T-cell (primary cell): ENCODE measurements at places on chromosomes 3 and 15. TPM values are rescaled to one million over a fixed set of nuclear protein-coding genes. Genes with fewer than 3 reads are reported as not detected.

Gene IGF2BP2
- 0.66 TPM for total RNA-seq

- H3K4me3 ChIP-seq: no peak overlapping the region
- H3K4me1 ChIP-seq: no peaks in the 10 kb centered on the region
- no peak for DNase-seq
Observed at GRCh38 chr3:124413989-124414598, 316.2 kb upstream of the UMPS start.

DNA sequence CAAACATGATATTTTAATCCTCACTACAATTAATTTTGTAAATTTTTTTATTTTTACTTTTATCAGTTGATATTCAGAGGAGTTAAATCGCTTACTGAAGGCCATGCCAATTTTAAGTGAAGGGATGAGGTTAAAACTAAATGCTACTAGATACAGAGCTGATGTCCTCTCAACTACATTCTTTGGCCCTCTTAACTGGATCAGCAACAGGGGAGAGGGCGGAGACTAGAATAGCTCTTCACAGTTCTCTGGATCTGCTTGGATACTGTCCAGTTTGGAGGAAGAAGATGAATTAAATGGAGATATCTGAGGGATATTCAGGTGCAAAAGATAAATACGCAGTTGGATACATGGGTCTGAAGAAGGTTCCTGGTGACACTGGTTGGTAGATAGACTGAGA lies 85.6 kb upstream of the LYSMD4 start:
- no peak for DNase-seq
- peaks cover 17% of the 10 kb centered on the region for H3K36me3 ChIP-seq
- no peaks in the 10 kb centered on the region for H3K4me1 ChIP-seq
- no peak overlapping the region for H3K4me3 ChIP-seq
- no peaks in the 10 kb centered on the region for H3K27me3 ChIP-seq

Gene NME9
- total RNA-seq: 0.88 TPM

DNA sequence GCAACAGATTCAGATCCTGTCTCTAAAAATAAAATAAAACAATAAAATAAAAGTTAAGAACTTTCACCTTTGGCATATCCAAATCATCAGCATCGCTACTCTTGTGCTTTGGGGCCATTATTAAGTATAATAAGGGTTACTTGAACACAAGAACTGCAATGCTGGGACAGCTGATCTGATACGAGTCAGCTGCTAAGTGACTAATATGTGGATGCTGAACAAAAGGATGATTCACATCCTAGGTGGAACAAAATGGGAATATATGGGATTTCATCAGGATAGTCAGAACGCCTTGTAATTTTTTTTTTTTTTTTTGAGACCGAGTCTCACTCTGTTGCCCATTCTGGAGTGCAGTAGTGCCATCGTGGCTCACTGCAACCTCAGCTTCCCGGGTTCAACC lies 29.7 kb downstream of the BUB1B start:
- no peak overlapping the region for H3K27ac ChIP-seq
- no peaks in the 10 kb centered on the region for H3K36me3 ChIP-seq
- H3K4me3 ChIP-seq: no peak overlapping the region

- no peaks in the 10 kb centered on the region for H3K4me1 ChIP-seq
- no peak overlapping the region for H3K4me3 ChIP-seq
- H3K36me3 ChIP-seq: no peaks in the 10 kb centered on the region
- H3K27me3 ChIP-seq: no peaks in the 10 kb centered on the region
- no peak for DNase-seq
Observed at GRCh38 chr15:24858737-24859601, 95.8 kb upstream of the SNRPN start.

DNA sequence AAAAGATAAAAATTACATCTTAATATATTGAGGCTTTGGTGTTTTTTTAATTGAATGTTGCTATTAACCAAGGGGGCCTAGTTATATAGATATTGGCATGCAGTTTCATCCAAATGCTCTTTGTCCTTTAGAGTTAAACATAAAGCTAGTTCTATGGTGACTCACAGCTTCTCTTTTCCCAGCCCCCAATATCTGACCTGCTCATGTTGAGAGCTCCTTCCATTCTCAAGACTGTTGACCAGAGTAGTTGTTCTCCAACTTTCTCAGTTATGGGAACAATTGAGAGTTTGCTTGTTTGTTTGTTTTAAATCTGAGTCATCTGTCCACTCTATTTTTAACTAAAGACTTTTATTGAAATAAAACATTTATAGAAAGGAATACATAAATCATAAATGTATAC lies 15.8 kb upstream of the RARB start:
- no peaks in the 10 kb centered on the region for H3K36me3 ChIP-seq
- no peaks in the 10 kb centered on the region for H3K4me1 ChIP-seq
- H3K4me3 ChIP-seq: no peak overlapping the region
- H3K27me3 ChIP-seq: no peaks in the 10 kb centered on the region
- no peak overlapping the region for H3K27ac ChIP-seq

- no peaks in the 10 kb centered on the region for H3K27me3 ChIP-seq
- no peaks in the 10 kb centered on the region for H3K36me3 ChIP-seq
- H3K4me1 ChIP-seq: peaks cover 4% of the 10 kb centered on the region
Observed at GRCh38 chr3:155581579-155581978, 163.3 kb downstream of the PLCH1 start.

DNA sequence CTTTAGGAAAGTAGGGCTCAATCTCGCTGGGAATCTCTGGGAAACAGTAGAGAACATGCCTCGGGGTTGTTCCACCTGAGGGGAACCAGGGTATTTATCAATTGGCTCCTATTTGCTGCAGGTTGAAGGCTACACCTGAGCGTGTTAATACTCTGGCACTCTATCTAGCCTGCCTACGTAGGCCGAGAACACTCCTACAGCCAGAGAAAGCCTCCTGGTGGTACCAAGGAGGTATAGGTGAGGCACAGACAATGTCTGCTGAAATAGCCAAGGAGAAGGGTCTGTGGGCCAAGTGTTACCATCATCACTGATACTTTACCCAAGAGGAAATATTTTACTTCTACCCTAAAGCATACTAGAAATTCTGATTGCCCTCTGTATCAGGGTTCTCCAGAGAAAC lies 341.0 kb upstream of the UBE2E2 start:
- H3K27ac ChIP-seq: no peak overlapping the region
- DNase-seq: no peak
- H3K4me1 ChIP-seq: no peaks in the 10 kb centered on the region
- H3K4me3 ChIP-seq: no peak overlapping the region
- no peaks in the 10 kb centered on the region for H3K36me3 ChIP-seq

- H3K4me3 ChIP-seq: peak overlapping the region; percentile 0
- no peaks in the 10 kb centered on the region for H3K36me3 ChIP-seq
- DNase-seq: no peak
- peaks cover 12% of the 10 kb centered on the region for H3K4me1 ChIP-seq
- H3K27ac ChIP-seq: peak overlapping the region; percentile 34
Observed at GRCh38 chr3:97990624-97991292, 18.5 kb upstream of the RIOX2 start.

DNA sequence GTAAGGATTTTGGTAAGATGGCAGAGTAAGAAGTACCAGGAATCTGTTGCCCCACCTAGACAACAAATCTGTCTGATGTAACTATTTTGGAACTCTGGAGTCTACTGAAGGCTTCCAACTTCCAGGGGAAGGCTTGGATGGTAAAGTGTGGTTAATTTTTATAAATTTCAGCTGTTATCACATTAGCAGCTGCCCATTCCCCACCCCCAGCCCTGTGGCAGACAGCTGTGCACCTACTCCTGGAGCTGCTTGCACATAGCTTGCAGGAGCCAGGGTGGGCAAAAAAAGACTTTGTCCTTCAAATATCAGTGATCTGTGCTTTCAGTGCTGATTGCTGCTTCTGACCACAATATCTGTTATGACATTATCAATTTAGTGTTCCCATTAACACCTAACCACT lies 47.4 kb downstream of the FRMD5 start:
- no peak for DNase-seq
- H3K4me3 ChIP-seq: no peak overlapping the region
- no peaks in the 10 kb centered on the region for H3K36me3 ChIP-seq
- no peaks in the 10 kb centered on the region for H3K27me3 ChIP-seq

DNA sequence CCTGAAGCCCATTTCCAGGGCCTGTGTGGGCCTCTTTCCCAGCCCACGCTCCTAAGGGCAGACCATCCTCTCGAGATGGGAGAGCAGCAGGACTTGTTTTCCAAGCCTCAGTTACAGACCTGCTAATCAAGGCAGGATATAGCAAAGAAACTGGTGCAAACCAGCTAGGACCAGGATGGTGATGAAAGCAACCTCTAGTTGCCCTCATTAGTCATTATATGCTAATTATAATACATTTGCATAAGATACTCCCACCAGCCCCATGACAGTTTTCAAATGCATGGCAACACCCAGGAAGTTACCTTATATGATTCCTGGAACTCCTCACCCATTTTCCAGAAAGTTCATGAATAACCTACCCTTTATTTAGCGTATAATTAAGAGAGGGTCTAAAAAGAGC lies 34.4 kb upstream of the TRH start:
- no peak for DNase-seq
- no peaks in the 10 kb centered on the region for H3K27me3 ChIP-seq
- H3K4me1 ChIP-seq: peaks cover 4% of the 10 kb centered on the region
- no peaks in the 10 kb centered on the region for H3K36me3 ChIP-seq
- no peak overlapping the region for H3K4me3 ChIP-seq
